Upper lobe of right lung (tissue), 1 donor: ENCODE measurements at places on chromosomes 1 and 21. TPM values are rescaled to one million over a fixed set of nuclear protein-coding genes. Genes with fewer than 3 reads are reported as not detected.

GRCh38 chr1:38025233-38025632 lies 12.7 kb downstream of the UTP11 start:
- DNase-seq = no peak

Gene F11R
- total RNA-seq = 167 TPM

Gene BCAN
- not detected for total RNA-seq

DNA sequence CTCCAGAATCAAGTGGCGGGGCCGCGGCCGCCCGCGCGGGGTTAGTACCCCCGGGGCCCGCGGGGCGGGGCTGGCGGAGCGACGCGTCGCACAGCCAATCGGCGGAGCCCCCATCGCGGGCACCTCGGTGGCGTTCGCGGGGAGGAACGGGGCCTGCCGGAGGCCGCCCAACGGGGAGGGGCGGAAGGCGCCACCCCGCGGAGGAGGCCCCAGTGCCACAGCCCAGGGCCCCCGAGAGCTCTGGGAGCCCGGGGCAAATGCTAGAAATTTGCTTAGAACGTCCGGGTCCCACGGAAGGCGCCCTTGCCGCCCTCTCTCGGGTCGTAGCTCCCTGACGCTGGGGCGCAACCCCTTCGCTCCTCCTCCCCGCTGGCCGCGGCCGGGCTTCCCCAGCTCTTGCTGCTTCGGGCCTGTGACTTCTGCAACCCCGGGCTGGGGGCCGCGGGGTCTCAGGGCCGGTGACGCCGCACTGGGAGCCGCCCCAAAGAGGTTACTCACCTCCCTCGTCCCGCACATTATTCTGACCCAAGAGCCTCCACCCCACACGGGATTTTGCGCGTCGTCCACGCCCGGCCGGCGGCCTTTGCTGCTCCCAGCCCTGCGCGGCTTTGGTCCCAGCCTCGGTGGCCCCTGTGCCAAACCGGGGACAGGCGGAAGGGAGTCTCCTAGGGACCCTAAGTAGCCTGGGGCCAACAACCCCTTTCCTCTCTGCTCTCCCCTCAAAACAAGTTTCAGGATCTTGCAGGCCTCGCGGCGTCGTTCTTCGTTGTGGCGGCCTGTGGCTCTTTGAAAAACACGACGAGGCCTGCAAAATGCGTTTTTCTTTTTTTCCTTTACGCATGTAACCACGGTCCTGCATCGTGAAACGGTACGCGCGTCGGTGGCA lies at the start of gene RUNX3:
RUNX3 (minus strand) TSS at position 17 of the 886 bp plus-strand sequence. CDS start 408 bp downstream, outside the sequence.
- peak; percentile 88 for DNase-seq

DNA sequence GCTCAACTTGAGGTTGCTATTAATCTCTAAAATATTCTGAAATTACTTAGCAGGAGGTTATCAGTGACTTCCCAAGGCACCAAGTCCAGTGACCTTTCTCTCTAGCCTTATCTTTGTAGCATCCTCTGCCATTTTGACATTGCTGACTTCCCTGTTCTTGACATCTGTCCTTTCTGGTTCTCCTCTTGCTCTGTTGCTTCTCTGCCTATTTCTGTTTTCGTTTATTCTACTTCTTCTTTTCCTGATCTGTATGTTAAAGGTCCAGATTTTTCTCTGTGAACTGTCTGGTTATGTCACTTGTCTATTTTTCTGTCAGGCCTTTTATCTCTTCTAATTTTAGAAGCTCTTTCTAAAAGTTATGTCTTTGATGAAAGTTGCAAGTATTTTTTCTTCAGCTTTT lies 178.8 kb downstream of the VPS13D start:
- no peak for DNase-seq

DNA sequence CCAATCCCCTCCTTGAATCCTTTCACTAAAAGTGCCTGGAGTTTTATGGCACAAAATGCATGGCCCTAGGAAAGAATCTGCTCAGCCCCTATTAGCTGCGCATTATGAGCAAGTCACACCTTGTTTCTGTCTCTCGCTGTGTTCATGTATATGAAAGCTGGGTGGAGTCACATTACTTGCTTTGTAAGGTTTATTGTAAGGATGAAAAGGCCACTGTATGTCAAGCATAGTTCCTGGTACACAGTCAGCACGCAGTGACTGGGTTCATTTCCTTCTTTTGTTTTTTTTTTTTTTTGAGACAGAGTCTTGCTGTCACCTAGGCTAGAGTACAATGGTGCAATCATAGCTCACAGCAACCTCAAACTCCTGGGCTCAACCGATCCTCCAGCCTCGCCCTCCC lies 6.7 kb upstream of the SLC9A1 start:
- no peak for DNase-seq

Gene FAM78B
- total RNA-seq = 1.2 TPM

DNA sequence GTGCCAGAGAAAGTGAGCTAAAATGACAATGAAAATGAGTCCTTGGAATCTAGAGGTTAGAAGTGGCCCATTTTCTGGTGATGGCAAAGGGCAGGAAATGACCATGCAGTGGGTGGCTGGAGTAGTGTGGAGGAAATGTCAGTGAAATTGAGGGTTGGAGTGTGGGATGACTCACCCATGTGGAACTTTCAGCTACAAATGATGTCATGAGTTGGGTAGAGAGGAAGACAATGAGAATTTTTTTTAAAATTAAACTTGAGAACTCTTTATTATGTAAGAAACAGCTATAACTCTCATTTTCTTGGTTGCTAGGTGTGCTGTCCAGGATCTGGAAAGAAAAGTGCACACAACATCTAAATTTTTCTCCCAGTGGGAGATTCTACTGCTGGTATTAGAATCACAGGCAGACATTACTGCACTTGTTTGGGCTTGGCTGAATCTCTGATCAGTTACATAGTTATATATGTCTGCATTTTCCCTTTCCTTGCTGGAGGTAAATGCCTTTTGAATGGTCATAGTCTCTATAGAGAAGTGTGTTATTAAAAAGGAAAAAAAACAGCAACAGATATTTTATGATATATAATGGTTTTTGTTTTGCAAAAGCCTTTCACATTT lies 56.8 kb upstream of the GNG12 start:
- DNase-seq = no peak

GRCh38 chr1:65148548-65149350 lies 746 bp downstream of the AK4 start:
- peak; percentile 70 for DNase-seq

DNA sequence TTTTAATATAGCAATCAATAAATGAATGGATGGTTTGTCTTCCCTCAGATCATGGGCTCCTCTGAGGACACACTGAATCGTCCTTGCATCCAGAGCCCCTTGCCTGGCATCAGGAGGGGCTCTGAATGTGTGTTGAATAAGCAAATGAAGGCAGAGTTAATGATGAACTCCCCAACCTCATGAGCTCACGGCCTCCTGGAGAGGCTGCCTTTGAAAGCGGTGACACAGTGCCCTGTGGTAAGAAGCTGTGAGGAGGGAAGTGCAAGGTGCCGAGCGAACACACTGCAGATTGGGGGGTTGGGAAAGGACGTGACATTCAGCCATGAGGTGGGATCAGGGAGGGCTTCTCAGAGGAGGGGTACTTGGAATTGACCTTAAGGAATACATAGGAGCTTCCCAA lies 3.2 kb upstream of the PARS2 start:
- no peak for DNase-seq

DNA sequence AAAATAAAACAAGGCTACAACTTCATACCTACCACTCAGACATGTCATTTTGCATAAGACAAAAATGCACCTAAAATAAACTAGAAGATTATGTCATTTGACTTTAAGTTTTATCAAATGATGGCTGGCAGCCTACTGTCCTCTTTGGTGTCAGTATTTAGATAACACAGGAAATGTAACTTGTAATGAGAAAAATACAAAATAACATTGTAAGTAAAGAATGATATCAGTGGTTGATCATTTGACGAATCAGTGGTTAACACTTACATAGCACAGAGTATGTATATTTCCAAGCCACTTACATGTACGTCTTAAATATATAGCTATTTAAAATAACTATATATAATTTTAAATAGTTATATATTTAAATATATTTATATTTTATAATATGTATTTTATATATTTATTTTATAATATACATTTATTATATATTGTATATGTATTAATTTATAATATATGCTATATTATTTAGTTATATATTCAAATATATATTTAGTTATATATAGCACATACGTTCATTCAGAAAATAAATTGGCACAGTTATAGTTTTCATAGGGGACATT lies 44.1 kb downstream of the ZNF678 start:
- DNase-seq = no peak

Gene LAX1
- 3.0 TPM for total RNA-seq

GRCh38 chr1:6488602-6489382 lies 2.7 kb downstream of the PLEKHG5 start:
- no peak for DNase-seq

- no peak for DNase-seq
Measured at GRCh38 chr1:61399199-61399598, 316.8 kb downstream of the NFIA start.

Gene C4BPB
- 6.6 TPM for total RNA-seq

- peak; percentile 78 for DNase-seq
Measured at GRCh38 chr1:53326598-53327181, 1.2 kb downstream of the LRP8 start.

Gene DESI2
- total RNA-seq = 53.1 TPM

GRCh38 chr1:119159966-119160365 lies 19.5 kb upstream of the WARS2 start:
- no peak for DNase-seq

DNA sequence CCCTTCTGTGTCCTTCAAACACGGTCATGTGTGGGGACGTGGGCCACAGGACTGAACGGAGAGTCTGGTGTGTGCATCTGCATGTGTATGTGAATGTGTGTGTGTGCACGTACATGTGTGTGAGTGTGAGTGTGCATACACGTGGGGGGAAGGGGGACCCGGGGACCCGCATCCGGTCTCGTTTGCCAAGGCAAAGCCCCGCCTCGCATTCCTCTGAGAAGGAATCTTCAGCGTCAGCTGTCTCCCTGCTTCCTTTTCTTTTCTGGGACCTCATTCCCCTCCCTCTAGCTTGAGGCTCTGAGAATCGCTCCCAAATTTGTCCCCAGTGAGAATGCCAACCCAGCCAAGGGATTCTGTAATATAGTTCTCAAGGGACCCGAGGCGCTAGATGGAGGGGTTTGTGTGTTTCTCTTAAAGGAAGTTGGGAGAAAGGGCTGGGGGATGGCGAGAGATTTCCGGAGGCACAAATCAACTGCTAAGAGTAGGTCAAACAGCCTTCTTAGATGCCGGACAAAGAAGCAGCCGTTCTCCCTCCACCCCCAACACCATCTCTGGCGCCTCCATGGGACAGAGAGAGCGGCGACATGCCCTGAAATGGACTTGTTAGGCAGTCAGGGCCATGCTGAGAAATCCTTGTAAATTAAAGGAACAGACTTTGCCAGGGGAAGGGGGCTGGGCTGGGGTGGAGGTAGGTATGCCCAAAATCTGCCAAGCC lies 6.6 kb downstream of the IFFO2 start:
- no peak for DNase-seq

DNA sequence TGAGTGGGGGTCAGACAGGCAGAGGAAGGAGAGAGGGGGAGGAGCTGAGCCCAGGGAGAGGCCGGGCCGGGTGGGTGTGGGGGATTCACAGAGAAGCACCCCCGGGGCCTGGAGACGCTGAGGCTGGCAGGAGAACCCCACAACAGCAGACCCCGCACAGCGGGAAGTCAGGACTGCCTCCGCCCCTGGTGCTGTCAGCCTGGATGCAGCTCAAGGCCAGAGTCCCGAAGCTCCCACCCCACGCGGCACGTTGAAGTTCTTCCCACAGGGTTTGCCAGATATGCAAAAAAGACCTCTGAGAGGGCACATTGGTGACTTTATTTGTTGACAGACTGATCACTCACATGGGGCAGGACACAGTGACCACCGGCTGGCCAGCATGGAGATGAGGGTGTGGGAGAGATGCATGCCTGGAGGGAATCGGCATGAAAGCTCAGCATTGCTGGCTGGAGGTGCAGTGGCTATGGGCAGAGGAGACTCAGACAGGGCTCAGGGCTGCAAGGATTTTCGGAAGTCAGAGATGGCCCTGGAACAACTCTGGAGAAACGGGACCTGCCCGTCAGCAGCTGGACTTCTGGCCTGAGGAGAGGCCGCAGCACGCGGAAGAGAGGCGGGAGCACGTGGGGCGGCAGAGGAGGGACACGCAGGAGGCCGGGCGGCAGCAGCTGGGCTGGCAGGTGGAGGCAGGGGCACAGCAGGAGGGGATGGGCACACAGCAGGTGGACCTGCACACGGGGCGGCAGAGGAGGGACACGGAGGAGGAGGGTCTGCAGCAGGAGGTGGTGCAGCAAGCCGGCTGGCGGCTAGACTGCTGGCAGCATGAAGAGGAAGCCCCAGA lies 885 bp downstream of the KRTAP10-3 start:
- DNase-seq = peak; percentile 52

Gene UBXN10
- total RNA-seq = 0.87 TPM

GRCh38 chr1:117017648-117018047 lies 16.1 kb downstream of the CD101 start:
- peak; percentile 70 for DNase-seq

GRCh38 chr1:162067466-162067865 lies 2.0 kb upstream of the NOS1AP start:
- DNase-seq = no peak

- no peak for DNase-seq
Measured at GRCh38 chr1:99407018-99407417, 142.7 kb downstream of the PLPPR4 start.

DNA sequence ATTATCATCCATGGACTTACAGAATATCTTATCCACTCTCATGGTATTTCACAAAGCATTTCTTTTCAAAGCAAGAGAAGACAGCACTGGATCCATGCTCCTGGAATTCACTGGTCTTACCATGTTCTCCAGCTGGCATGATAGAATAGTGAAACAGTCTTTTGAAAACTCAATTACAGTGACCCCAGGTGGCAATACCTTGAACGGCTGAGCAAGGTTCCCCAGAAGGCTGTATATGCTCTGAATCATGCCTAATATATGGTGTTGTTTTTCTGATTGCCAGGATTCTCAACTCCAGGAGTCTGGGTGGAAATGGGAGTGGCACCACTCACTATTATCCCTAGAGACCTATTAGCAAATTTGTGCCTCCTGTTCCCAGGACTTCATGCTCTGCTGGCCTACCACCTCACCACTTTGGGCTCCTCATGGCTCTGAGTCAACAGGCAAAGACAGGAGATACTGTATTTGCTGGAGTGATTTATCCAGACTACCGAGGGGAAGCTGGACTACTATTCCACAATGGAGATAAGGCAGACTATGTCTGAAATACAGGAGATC lies 87.6 kb downstream of the CATSPERE start:
- no peak for DNase-seq

Gene C1orf94
- not detected for total RNA-seq

GRCh38 chr1:37893673-37894072 lies 34.3 kb upstream of the MTF1 start:
- DNase-seq = no peak
